AG04450 (cell line): ENCODE measurements at places on chromosomes 5 and 9.
A peak's percentile ranks its signal among the peaks of the same experiment; 100 is the strongest.

- DNase-seq: no peak
Measured at GRCh38 chr9:121577166-121577565, 74.3 kb upstream of the DAB2IP start.

GRCh38 chr5:43401827-43402226 lies 10.4 kb downstream of the CCL28 start:
- DNase-seq: no peak

DNA sequence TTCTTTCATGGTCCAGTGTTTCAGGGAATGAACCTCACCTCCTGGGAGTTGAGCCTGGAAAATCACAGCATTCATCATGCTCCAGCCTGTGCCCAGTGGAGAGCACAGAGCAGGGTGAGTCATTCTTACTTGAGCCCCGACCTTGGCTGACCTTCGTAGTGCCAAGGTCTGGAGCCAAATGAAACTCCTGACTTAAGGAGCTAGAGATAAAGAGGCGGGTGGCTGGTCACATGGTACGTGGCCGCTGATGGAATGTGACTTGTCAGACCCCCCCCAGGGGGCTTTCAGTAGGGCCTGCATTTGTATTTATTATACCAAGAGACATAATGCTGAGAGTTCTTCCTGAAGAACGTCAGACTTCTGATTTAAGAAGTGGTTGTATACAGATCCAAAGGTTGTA lies 15.0 kb upstream of the PIP5K1B start:
- DNase-seq: no peak

DNA sequence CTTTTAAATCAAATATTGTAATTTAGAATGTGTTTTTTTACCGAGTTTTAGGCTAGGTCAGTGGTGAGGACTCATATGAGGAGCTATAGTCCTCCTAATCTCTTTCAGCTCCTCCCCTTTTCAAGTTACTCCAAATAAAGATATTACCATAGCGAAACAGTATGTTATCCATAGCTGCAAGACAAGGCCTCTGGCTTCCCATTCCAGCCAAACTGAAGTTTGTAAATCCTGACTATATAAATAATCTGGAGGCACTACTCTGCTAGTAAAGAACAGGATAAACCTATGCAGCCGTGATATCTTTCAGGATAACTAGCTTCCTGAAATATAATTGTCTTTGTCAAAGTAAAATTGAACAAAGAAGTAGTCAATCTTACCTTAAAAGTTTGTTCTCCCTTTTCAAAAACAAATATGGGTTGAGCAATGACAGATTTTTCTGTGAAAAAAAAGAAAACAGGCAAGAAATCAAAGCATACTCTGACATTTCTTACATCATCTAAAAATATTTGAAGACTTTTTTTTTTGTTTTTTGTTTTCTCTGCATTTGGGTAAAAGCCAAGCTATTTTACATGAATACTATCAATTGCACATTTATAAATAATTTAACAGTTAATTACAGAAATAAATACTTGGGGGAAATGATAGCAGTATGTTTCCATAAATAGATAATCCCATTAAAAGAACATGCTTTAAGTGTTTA lies 29.3 kb upstream of the NADK2 start:
- DNase-seq: no peak

GRCh38 chr9:21616082-21616778 lies 134.1 kb upstream of the IFNE start:
- DNase-seq: peak; percentile 87

GRCh38 chr9:27280860-27281259 lies 16.1 kb downstream of the EQTN start:
- no peak for DNase-seq

GRCh38 chr9:92607088-92607487 lies 62.8 kb downstream of the IPPK start:
- no peak for DNase-seq

- DNase-seq: no peak
Measured at GRCh38 chr9:127004946-127005769, 90.6 kb downstream of the RALGPS1 start.

GRCh38 chr5:6786786-6787495 lies 73.7 kb downstream of the TENT4A start:
- no peak for DNase-seq

DNA sequence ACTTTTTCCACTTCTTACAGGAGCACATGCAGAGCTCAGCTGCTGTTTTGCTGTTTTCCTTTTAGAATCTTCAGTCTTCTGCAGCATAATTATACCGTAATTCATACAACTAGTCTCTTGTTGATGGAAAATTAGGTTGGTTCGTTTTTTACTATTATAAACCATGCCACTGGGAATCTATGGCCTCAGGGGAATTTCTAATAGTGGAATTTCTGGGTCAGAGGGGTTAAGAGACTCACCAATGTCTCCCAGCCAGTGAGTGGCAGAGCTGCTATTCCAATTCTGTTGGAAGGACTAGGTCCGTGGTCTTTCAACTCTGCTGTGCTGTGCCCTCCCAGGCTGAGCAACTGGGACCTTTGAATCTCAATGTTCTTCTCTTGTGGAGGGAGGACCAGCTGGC lies 282.5 kb downstream of the ZSWIM6 start:
- no peak for DNase-seq
